ENCODE measurements at places on chromosomes 2 and 18.

DNA sequence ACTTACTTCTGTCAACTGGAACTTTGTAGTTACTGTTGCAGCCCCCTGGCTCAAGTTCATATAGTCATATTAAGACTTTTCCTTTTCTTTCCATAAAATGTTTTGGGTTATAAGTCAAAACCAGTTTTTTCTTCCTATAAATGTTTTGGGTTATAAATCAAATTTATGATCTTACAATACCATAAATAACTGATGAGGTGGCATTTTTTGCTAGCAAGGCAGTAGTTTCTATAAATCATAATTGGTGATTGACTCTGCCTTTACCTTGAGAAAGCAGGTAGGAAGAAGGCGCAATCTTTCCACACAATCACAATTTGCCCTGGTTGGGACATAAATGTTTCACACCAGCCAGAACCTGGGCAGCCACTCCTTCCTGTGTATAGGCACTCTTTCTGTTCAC is 5.1 kb upstream of the DYTN start:
- no peak for DNase-seq

DNA sequence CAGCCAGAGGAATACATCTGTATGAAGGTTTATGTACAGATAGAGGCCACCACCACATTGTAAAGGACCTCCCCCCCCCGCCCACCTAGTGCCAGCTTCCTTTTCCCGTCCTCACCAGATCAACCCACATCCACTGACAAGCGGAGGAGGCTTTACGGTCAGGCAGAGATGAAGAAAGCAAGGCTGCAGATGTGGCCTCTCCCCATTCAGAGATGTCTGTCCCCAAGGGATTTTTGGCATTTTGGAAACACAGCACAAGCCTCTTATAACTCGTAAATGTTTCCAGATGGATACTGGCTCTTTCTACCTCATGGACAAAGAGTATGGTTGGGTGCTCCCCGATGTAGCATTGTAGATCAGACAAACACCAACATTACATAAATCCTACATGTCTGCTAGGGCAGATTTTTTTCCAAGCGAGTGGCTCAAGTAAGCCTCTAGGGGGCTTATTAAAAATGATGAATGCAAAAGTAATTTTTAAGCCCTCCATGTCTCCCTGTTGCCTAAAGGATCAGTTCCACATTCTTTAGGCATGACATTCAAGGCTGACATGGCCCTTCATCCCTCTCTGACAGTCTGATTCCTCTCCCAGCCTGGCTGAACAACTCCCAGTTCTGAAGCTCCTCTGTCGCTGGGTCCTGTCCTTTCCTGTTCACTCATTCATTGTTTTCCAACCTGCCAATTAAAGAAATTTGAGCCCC is 11.7 kb downstream of the VIT start:
- no peak for DNase-seq

GRCh38 chr2:33777786-33778185 is 178.7 kb upstream of the FAM98A start:
- no peak for DNase-seq

GRCh38 chr2:62471816-62472215 is 34.2 kb downstream of the TMEM17 start:
- no peak for DNase-seq

GRCh38 chr2:239689410-239689809 is 288.6 kb upstream of the HDAC4 start:
- no peak for DNase-seq

- DNase-seq: no peak
These were observed 628 bp downstream of the PPP1R7 start for GRCh38 chr2:241150660-241151530.

- no peak for DNase-seq
These were observed 21.6 kb downstream of the MBP start for GRCh38 chr18:77110936-77111335.

GRCh38 chr2:235394278-235394828 is 99.5 kb upstream of the AGAP1 start:
- no peak for DNase-seq

- no peak for DNase-seq
These were observed 23.8 kb upstream of the SLC20A1 start for GRCh38 chr2:112621790-112622527.

DNA sequence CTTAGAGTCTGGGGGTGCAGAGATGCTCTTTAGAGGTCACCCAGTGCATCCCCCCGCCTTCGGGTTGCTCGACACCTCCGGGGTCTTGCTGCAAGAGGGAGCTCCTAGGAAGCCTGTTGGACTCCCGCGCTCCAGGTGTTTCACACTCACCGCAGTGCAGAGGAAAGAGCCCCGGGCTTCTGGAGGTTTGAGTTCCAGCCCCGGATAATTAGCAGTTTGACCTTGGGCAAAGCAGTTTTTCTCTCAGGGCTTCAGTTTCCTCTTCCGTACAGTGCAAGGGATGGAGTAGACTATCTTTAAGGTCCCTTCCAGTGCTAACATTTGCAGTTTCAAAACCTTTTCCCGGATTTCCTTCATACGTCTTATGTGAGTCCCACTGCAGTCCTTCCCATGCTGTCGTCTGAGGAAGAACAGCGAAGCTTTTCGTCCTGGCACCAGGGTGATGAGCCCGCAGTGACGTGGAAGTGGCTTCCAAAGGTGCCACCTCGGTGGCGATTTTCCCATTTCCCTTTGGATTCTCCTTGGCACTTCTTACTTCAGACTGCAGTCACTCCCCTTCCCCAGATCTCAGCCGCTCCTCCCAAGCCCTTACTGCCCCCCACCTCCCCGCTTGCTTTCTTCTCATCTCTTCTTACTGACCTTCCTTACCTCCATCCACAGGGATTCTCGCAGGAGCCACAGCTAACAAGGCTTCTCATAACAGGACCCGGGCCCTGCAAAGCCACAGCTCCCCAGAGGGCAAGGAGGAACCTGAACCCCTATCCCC is 585 bp downstream of the PNKD start:
- DNase-seq: no peak

DNA sequence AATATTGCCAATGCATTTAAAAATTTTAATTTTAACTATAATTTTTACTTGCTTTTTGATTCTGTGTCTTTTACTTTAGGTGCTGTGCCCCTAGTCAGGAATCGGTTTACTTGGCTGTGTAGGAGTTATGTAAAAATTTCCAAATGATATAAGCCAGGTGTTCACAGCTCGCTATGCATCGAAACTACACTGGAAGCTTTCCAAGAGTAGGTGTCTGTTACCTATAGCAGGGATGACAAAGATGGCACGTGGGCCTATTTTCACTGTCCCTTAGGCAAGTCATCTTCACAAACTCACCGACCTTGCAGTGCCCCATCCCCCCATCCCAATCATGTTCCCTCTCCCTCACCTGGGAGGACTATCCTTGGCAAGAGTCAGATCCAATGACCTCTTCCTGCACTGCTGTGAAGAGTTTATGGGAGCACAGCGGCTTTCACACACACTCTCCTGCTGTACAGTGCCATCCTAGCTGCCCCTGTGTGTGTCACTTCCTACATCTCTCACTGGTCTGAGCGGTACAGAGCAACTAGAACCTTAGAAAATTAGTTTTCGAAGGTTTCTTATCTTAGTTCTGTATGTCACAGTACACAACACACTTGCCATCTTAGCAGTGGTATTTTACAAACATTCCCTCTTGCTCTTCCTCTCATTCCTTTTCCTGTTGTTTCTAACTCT is 49.2 kb upstream of the NAB1 start:
- DNase-seq: no peak

DNA sequence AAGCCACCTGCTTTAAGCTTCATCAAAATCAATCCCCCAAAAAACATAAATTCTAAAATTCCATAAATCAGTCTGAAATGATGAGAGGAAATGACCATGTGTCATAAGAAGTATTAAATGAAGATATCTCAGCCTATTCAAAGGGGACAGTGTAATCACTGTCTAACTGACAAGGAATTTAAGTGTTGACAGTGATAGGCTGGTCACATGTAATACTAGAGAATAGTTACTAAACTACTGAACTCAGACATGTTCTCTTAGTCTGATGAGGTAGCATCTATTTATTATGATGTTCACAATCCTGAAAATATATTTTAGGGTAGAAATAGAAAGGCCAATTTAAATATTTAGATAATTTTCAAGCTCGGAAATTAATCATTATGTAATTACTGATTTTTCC is 216.1 kb downstream of the L3MBTL4 start:
- no peak for DNase-seq

- DNase-seq: no peak
These were observed 120.4 kb downstream of the L3MBTL4 start for GRCh38 chr18:6294148-6294784.

DNA sequence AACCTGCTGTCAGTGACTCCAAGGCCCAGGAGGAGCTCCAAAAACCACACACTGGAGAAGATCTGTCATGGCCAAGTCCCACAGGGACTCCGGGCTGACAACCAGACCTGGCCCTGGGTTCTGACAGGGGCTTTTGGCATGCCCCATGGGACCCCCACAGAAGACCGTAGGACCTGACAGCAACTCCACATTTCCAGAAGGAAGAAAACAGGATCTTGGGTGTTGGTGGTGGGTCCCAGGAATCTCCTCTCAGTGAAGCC is 275.9 kb upstream of the HS6ST1 start:
- DNase-seq: no peak

DNA sequence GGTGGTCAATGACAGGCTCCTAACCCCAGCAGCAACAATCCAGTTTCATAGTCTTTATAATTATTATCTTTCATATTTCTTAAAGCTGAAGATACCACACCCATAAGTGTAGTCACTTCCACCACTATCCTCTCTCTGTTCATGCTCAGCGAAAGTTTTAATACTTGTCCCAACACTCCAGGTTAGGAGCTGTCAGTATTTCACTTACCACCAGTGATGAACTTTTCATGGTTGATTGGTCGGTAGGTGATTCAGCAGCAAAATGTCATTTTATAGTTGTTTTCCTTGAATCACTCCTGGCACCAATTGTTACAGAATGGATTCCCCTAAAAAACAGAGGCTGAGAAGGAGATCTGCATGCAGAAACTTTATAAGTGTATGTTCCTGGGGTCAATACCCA is 324.9 kb downstream of the CCDC85A start:
- no peak for DNase-seq

DNA sequence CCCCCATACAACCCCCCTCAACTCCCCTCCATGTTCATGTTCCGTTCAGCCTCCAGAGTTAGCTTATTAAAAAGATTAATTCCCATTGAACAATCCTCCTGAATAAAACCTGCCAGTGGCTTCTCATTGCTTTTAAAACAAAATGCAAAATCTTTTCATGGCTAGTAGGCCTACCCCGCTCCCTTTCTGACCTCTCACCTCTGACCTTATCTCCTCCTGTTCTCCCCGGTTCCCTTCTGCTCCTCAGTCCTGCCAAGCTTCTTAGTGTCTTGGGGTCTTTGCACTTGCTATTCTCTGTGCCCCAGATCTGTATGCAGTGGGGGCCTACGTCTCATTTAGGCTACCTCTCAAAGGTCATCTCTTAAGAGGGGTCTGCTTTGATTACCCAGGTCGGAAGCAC is 64.3 kb downstream of the RHOB start:
- DNase-seq: no peak

DNA sequence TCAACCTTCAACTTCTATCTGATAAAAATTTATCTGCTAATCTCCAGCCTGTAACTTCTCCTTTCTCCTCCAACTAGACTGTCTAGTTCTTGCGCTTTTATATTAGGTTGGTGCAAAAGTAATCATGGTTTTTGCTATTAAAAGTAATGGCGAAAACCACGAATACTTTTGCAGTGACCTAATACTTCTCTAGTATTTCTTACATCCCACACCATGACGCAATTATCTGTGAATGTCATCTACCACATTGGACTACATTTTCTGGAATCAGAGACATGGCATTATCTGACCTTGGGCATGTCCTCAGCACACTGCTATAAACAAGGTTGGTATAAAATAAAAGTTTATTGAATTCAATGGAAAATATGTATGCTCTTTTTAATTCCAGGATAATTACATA is 370.2 kb upstream of the LYPD1 start:
- no peak for DNase-seq

DNA sequence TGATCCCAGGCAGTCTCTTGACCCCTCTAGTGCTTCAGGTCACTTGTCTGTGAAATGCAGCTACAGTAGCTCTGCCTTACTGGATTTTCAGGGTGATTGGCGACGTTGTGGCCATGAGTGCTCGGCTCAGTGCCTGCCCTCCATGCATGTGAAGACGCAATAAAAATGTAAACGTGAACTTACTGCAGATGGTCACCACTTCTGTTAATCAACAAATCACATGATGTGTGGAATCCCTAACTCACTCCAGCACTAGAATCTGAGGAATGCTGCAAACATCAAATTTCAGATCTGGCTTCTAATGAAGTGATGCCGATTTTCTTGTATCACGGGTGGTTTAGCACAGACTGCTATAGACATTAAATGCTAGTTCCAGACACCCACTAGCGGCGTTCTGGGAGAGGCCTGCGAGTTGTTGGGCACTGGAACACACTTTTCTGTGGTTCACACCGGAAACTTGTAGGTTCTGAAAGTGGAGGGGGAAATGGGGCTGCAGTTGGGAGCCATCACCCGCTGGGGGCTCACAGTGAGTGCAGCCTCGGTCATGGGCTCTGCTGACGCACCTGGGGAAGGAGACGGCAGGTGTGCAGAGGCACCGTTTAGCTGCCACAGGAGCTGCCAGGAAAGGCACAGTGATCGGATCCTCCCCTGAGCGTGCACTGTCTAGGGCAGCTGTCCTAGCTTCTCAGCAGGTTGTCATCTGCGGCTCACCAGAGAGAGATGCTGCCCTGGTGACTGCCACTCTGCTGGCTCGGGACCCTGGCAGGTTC is 6.5 kb downstream of the CNDP1 start:
- DNase-seq: no peak

DNA sequence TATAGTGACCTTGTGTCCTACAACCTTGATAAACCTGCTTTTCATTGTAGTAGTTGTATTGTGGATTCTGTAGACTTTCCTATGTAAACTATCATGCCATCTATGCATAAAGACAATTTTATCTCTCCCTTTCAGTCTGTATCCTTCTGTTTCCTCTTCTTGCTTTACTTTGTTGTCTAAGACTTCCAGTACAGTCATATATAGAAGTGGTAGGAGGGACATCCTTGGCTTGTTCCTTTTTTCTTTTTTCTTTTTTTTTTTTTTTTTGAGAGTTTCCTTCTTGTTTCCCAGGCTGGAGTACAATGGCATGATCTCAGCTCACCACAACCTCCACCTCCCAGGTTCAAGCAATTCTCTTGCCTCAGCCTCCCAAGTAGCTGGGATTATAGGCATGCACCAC is 39.7 kb downstream of the UBE2F start:
- no peak for DNase-seq

GRCh38 chr18:76618721-76619120 is 123.7 kb upstream of the ZNF516 start:
- no peak for DNase-seq

DNA sequence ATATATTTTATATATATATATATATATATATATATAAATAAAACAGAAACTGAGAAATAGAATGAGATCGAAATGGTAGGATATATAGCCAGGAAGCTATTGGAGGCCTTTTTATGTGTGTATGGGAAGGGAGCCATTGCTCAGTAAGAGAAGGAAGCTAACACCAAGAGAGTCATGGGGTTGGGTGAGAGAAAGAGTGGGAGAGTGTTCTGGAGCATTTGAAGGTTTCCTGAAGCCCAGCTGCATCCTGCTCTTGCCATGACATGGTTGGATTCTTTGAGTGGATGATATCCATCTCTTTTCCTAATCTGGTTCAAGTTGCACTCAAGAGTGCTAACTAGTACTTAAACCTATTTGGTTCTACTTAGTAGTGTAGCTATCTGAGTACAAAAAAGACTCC is 282.3 kb downstream of the DYSF start:
- DNase-seq: no peak
